ENCODE measurements at places on chromosomes 2 and 18.

DNA sequence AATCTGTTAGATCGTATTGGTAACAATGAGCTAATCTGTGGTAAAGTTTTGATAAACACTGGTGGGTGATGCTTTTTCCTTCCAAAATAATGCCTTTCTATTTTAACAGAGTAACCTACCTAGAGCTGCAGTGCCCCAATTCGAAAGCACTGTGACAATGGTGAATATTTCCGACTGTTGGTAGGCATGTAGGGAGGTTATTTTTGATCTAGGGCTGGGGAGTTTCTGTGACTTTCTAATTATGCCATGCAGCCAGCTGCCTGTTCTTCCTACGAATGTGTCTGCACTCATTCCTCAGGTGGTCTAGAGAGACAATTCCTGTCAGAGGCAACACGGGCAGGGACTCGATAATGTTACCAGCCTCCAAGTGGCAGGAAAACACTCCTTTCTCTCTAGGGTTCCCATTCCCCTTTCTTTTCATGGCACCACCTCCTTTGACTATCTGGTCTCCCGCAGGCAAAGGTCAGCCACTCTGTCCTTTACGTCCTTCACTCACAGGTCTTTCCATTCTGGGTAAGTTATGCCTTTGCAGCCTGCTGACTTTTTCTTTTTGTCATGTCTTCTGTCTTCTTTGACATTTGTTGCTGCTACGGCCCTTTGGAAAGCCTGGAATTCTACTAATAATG, 167.2 kb upstream of the MGAT5 start:
- DNase-seq, result no peak

GRCh38 chr2:61471905-61472805, 1.3 kb upstream of the USP34 start:
- peak; percentile 37 for DNase-seq

DNA sequence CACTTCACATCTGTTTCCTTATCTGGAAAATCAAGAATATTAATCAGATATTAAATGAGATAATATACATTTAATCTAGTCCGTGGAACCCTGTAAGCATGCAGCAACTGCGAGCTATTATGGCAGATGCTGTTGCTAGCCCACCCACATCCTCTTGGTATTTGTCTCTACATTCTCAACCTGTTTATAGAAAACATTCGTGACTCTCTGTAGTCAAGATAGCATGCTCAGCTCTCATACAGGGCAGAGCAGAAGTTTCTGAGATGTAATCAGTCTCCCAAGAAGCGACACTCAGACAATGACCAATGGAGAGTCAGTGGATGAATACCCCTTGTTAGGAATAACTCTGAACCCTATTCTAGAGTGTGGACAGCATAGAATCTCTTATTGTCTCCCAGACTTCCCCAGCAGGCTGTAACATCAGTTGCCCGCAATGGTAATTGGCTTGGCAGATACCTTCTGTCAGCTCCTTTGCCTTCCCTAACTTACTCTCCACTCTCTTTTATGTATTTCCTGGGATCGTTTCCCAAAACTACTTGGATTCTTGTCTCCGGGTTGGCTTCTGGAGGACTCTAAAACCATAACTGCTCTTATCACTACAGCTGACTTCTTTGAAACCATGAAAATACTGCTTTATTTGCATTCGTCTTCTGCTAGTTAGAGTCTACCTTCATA, 400.7 kb upstream of the TNP1 start:
- no peak for DNase-seq

- peak; percentile 35 for DNase-seq
Observed at GRCh38 chr2:12587729-12588522, 128.8 kb upstream of the TRIB2 start.

DNA sequence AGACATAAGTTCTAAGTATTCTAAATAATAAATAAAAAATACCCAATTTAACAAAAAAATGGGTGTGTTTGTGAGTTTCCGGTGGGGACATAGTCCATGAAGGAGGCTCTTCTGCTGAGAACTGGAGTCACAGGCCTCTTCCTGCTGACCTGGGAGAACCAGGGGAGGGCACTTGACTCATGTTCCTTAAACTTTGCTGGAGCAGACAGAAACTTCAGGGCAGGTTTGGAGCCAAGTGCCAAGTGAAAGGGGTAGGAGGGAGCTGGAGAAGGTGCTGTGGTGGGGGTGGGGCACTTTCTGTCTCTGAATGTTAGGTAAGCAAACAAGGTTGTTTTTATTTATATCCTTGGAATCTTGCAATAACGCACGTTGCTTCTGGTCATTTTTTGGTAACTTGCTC, 78.8 kb upstream of the TTN start:
- DNase-seq, result no peak

GRCh38 chr2:42089340-42089925, 41.6 kb downstream of the PKDCC start:
- DNase-seq, result peak; percentile 80

DNA sequence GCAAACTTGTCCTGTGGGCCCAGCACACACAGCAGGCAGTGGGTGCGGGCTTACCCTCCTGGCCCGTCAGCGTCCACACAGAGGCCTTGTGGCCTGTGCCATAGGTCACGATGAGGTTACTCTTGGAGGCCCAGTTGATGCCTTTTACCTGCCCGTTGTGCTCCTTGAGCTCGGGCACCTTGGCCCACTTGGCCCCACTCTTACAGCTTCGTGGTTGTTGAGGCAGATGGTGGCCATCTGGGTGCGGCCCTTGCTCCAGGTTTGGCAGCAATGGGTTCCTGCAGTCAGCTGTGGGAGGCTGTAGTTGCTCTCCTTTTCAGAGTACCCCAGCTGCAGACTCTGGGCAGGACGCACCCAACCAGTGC, 45.5 kb upstream of the PTH2R start:
- no peak for DNase-seq

GRCh38 chr2:217000406-217000805, 140.5 kb upstream of the TNP1 start:
- DNase-seq, result no peak

- DNase-seq, result no peak
Observed at GRCh38 chr2:111108745-111109271, 11.9 kb upstream of the BCL2L11 start.

- DNase-seq, result no peak
Observed at GRCh38 chr2:8588831-8589191, 93.0 kb upstream of the ID2 start.

- peak; percentile 65 for DNase-seq
Observed at GRCh38 chr2:165874445-165875039, 79.0 kb downstream of the TTC21B start.

- DNase-seq, result no peak
Observed at GRCh38 chr2:239079671-239080294, 231.9 kb downstream of the TWIST2 start.

- DNase-seq, result no peak
Observed at GRCh38 chr2:195092341-195092740, 564.7 kb upstream of the SLC39A10 start.

DNA sequence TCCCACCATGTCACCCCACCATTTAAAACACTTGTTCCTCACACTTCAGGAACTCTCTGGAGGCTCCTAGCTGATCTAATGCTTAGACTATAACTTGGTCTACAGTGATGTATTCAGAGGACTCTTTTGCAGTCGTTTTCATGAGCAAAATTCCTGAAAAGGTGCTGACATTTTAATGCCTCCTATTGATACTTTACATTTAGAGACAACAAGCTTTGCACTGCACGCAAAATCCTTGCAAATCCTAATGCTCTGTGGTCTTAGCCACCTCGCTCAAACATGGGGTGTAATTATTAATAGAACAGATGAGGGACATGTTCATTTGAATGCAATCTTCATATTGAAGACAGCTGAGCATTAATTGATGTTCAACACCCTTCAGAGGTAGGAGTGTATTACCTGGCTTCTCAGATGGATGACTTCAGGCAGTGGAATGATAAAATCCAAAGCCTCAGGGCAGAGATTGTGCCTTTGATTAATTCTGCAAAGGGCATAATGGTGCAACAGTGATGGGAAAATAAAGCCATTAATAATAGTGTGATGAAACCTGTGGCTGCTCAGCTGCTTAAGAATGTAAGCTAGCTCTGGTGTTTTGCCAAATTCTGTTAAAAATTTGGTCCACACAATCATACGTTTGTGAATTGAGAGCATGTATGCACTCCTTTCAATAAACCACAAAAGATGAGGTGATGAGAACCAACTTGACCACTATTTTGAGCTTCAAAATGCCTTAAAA, 5.4 kb downstream of the CTAGE1 start:
- no peak for DNase-seq

- DNase-seq, result no peak
Observed at GRCh38 chr2:68870215-68870614, 982 bp downstream of the BMP10 start.

DNA sequence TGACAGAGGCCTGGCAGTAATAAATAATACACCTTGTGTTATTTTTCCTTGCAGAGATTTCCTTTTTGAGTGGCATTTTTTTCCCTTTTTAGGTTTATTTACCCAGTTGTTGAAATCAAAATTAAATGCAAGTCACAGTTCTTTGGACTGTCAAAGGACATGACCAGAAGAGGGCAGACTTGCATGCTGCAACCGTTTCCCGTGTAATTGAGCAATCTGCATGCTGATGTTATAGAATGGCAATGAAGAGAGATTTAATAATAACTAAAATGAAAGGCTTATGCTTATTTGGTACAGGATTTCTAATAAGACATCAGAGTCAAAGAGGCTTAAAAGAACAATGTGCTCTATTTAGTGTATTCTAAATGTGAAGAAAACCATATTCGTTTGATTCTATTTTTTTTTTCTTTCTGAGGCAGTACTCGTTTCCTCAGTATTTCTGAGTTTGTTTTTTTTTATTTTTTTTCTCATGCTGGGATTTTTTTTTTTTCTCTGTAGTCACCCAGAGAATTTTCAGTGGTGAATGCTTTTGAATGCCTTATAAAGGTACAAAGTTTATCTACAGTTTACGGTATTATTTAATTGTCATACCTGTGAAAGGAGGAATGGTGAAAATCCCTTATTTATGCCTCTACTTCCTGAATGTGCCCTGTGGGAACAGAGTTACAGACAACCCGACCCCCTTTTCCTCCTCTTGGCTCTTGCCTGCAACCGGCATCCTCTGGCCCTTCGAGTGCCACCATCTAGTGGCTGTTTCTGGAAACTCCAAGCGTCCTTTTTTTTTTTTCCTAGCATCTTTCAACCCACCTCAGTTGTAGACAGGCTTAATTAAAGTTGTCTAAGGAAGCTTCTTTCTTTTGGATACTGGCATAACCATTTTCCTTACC, 368.5 kb downstream of the LRRTM1 start:
- peak; percentile 54 for DNase-seq

GRCh38 chr2:217206016-217206725, 346.3 kb upstream of the TNP1 start:
- no peak for DNase-seq

DNA sequence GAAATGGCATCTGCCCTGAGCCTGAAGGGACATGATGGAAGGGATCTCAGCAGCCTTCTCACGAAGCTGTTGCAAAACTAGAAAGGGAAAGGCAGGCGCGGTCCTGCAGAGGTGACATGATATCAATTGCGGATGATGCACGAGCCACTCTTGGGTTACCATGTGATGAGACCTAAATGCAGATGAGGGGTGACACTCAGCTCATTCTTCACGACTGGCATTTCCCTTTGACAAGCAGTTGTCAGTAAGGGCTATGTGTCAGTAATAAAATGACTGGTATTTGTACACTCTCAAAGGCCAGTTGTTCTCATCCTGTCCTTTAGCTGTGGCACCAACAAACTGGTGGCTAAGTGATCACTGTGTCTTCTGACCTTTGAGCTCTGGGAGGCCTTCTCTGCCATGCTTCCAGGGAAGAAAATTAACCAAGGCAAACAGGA, 273.6 kb downstream of the ETAA1 start:
- DNase-seq, result no peak

DNA sequence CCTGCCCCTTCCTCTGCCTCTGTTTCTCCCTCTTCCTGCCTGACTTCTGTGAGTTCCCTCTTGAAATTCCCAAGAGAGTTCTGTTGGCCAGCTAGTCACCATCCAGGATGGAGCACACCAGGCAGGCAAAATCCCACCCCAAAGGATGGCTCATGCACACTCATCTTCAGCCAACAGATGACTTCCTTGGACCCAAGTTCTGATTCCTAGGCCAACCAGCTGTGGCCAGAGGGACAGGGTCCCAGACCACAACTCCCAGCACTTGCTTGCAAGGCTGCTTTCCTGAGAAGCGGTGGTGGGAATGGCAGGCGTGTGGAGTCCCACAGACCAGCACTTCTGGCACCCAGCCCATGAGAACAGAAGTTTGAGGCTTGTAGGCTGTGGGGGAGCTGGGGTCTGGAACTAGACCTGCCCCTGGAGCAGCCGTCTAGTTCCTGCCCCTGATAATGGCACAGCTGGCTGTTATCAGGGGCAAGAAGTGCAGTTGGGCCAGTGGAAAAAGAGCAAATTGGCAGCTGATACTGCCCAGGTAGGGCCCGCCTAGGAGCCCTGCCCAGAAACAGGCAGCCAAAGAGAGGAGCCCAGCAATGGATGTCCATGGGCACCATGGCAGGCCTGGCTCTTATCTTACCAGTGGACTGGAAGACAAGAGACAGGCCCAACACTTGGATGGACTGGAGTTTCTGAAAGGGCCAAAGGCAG, 56.7 kb downstream of the CYP26B1 start:
- DNase-seq, result no peak

DNA sequence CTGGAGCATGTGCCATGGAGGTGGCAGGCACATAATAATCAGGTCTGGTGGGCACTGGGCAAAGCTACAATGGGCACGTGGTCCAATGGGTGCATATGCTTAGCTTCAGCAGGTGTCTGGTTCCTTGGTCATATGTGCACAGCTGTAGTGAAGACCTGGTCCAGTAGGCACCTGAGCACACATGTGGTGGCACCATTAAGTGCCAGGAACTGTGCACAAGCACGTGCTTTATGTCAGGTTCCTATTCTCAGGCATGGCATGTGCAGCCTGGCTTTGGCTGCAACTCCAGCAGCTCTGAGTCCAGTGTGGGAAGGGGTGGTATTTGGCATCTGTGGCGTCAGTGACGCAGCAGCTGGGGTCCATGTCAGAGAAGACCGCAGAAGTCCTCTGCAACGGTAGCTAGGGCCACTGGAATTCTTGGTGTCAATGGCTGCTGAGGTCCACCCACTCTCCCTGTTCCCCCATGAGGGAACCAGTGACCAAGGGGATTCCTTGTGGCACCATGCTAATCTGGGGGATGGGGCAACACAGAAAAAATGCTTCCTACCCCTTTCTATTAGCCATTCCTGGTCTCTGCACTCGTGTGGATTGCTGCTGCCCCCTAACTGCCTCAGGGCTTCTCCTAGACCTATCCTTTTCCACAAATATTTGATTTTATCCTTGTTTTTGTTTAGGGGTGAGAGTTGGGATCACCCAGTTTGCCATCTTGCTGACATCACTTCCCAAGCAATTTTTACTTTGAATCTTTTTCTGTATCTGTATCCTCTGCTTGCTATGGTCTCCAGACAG, 262.9 kb upstream of the MAP2 start:
- DNase-seq, result no peak

DNA sequence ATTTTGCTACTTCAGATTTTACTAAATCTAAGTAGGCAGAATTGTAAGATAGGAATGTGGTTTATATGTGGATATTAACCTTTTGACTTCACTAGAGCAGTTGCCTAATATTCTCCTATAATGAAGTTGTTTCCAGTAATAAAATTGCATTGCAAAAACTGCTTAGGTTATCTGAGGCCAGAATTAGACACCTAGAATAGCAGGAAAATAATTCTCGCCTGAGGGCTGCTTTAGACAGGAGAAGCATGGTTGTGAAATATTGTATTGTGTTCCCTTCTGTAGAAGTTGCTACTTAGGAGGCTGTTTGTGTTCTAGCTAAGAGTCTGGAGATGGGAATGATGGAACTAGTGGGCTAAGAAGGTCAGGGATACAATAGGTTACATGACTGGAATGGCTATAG, 146.3 kb downstream of the PLCL1 start:
- DNase-seq, result no peak
